ENCODE measurements at places on chromosomes 16 and 17.

GRCh38 chr17:43578699-43579565 is 32.8 kb upstream of the ETV4 start:
- peak; percentile 34 for DNase-seq

GRCh38 chr17:60108712-60109111 is 30.0 kb upstream of the HEATR6 start:
- DNase-seq, result no peak

GRCh38 chr16:83806731-83807130 is 1.0 kb upstream of the HSBP1 start:
- no peak for DNase-seq

DNA sequence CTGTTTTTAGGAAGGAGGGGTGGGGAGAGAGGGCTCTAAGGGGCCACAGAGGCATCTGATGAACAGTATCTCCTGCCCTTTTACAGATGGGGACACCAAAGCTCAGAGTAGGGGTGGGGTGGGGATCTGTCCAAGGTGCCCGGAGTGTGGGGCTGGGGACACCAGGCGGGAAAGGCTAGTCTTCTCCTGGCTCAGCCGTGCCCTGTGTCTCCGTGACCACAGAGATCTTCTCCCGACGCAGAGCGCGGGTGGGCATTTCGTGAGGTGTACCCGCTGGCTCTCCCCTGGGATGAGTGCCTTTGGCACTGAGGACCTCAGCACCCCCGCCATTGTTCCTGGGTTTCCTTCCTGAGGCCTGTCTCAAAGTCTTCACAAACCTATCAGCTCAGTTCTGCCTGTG is 209.6 kb downstream of the NTN1 start:
- no peak for DNase-seq

- no peak for DNase-seq
These were observed 14.3 kb upstream of the FASN start for GRCh38 chr17:82112181-82112913.

DNA sequence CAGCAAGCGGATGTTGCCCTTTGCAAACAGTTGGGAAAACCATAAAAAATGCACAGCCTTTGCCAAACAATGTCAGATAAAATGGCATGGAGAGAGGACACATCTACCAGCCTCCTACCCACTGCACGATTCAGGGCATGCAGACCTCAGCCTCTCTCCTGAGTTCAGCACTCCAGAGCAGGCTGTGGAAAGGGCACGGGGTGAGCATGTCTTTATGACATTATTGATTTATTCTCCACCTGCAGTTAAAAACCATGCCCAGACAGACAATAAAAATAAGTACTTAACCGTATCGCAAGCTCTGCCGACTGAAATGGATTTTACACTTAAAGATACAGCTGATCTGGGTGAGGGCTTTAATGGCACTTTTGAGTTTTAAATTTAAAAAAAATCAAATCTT is 127.1 kb downstream of the MAF start:
- DNase-seq, result no peak

- DNase-seq, result peak; percentile 86
These were observed 748 bp upstream of the CMTM3 start for GRCh38 chr16:66603537-66604375.

GRCh38 chr17:47177261-47177660 is 11.8 kb downstream of the CDC27 start:
- DNase-seq, result no peak

GRCh38 chr17:75475851-75476250 is 19.4 kb downstream of the TMEM94 start:
- no peak for DNase-seq

GRCh38 chr17:71004413-71004812 is 835.1 kb downstream of the KCNJ2 start:
- DNase-seq, result no peak

GRCh38 chr16:71594000-71594646 is 17.2 kb upstream of the TAT start:
- no peak for DNase-seq
